ENCODE measurements at places on chromosomes 5 and 9.
A peak's percentile ranks its signal among the peaks of the same experiment; 100 is the strongest.

DNA sequence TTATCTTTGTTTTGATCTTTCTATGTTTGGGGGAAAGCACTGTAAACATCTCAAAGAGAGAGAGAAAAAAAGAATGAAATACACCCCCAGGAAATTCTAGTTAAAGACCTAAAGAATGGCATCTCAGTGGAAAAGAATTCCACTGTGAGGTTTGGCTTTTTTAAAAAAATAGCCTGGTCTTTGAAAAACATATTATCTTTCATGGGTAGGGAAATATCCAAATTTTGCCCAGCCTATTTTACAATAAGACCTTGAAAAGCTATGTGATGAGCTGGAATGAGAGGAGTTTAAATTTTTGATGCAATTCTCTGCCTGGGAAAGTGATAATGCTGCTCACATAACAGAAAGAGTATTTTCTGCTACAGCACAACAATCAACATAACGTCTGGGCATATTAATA, 348.1 kb upstream of the WWC1 start:
- DNase-seq, result no peak

GRCh38 chr9:136022731-136023409, 61.7 kb upstream of the UBAC1 start:
- no peak for DNase-seq

- no peak for DNase-seq
Measured at GRCh38 chr5:92580814-92581213, 1000.2 kb downstream of the NR2F1-AS1 start.

- DNase-seq, result no peak
Measured at GRCh38 chr9:81490605-81491331, 198.6 kb downstream of the TLE1 start.

DNA sequence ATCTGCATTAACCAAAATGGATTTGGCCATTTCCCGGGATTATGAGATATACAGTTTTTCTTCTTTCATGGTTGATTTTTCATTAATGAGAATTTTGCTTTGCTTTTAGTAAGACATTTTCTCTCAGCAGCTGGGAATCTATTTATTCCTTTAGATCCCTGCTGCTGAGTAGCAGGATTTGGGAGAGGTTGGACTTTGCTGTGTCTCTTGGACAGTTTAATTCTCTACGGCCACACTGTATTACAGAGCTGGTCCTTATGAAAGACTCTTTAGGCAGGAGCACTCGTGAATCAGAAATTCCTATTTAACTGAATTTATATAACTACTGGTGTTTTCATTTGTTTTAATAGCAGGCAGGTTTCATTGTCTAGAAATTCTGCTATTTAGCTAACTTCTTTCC, 1.6 kb downstream of the UNC13B start:
- no peak for DNase-seq

DNA sequence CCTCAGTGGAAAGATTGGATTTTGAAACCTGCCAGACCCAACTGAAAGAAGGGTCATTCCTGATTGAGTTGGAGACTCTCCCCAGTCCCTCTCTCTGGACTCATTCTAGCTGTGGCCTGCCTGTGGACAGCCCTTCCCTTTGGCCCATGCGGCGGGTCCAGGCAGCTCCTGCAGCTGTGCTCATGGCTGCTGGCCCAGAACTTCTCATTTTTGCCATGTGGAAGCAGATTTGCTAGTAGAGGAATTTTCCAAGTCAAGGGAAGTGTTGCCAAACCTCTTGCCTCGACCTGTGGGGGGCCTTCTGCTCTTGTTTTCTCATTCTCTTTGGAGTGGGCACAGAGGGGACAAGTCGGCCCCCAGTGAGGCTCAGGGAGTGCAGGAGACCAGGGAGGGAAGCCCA, 89.2 kb downstream of the ANKRD33B start:
- no peak for DNase-seq

DNA sequence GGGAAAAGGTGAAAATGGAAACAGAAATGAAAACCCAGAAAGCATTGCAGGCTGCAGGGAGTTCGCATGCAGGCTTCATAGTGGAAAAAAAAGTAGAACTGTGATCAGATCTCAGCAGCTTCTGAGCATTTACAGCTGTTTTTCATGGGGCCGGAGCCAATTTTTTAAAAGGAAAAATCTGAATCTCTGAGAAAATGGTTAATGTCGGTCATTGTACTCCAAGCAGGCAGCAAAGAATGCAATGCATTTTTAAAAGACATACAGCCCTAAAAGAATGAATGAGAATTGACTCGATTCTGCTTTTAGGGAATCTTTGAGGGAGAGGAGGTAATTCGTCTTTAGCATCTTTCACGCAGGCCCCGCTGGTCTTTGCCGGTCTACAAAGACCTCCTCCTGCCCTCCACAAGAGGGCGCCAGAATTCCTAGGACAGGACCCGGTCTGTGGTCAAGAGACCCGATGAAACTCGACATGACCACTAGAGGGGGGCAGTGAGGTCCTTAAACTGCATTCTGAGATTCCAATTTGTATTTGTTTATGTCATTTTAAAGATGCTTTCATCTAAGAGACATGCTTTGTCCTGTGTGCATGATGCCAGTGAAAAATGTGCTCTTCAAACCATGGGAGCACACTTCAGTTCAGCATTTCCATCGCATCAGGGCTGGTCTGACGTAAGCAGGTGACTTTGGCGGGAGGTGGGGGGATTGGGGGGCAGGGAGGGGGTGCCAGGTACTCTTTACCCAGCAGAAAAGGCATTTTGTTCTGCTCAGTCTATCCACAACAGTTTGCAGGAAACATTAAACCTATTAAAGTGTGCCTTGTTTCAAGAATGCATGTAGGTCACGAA, 43.7 kb upstream of the TMEM252 start:
- DNase-seq, result peak; percentile 38

DNA sequence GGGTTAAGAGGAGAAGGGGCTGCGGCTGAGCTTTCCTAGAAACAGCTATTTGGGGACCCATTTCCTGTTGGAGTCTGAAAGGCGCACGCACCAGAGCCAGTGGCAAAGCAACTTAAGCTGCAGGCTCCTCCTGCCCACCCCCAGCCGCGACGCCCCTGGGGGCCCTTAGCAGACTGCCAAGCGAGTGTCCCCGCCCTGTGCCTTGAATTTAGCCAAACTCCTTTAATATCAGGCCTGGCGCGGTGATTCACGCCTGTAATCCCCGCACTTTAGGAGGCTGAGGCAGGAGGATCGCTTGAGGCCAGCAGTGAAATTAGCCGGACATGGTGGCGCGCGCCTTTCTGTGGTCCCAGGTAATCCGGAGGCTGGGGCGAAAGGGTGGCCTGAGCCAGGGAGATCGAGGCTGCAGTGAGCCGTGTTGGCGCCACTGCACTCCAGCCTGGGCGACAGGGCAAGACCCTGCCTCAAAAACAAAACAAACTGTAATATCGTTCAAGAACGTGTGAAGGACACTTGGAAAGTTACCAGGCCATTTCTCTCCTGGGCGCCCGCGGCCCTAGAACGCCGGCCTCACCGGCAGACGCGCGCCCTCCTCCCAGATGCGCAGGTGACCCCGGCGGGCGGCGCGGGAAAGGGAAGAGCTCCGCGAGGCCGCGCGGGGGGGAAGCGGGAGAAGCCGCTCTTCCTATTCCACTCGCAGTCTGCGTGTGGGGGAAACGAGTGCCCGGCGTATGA, 1.0 kb upstream of the F2R start:
- no peak for DNase-seq

- no peak for DNase-seq
Measured at GRCh38 chr9:4962085-4962484, 23.0 kb upstream of the JAK2 start.

- no peak for DNase-seq
Measured at GRCh38 chr5:141155540-141156374, 5.9 kb downstream of the PCDHB6 start.

DNA sequence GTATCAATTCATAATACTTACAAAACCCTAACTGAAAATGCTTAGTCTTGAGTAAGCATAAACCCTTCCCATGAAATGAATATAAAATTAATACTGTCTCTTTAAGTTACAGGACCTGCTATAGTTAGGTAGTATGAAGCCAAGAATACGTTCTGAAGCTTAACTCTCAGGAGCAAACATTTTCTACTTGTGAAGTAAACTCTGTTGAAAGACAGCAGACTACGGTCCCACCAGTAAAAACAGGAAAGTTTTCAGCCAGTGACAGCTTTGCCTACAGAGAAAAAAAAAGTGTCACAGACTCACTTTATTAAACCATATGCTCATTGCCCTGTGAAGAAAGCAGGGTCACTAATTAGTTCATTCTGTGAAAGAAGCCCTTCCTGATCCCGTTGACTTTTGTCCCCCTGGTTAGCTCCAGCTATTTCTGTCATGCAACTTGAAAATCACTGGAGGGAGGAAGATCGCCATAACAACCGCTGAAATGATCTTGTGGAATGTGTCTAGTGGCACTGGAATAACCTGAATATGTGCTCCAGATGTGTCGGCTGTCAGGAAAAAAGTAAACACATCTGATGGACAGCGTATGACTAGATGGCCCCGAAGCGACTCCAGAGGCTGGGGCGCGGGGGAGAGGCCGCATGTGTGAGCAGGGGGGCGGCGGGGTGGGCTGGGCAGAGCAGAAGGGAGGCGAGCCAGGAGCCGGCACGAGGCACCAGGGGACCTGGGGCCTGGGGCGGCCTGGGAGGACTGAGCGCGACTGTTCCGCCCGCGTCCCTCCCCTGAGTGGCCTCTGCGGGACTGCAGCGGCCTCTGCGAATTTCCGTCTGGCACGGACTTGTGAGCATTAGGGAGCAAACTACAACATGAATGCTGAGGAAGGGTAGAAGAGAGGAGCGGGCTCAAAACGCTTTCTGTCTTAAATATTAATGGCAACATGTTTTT, 41.9 kb downstream of the BNC2 start:
- no peak for DNase-seq

GRCh38 chr5:74530326-74531050, 110.0 kb downstream of the ENC1 start:
- DNase-seq, result no peak

- DNase-seq, result no peak
Measured at GRCh38 chr5:97046270-97046982, 96.0 kb downstream of the LIX1 start.

GRCh38 chr5:131148835-131149234, 16.2 kb downstream of the HINT1 start:
- DNase-seq, result no peak

- no peak for DNase-seq
Measured at GRCh38 chr5:132886064-132886823, 12.8 kb downstream of the LEAP2 start.

DNA sequence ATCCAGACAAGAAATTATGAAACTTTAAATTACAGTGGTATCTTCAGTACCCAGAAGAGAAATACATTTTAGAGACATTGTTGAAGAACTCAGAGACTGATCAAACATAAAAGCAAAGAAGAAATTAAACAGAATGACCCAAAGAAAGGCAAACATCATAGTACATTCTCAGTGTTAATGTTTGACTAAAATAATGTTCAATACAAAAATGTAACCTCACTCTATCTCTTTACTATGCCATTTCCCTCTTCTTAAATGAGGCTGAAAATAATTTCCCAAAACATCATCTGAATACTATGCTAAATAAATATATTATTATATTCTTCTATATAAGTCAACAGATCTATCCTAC, 22.8 kb downstream of the TMEM161B start:
- DNase-seq, result no peak

Data from esophagus squamous epithelium (tissue), 5 donors.